ENCODE measurements at places on chromosomes 7 and 10.

DNA sequence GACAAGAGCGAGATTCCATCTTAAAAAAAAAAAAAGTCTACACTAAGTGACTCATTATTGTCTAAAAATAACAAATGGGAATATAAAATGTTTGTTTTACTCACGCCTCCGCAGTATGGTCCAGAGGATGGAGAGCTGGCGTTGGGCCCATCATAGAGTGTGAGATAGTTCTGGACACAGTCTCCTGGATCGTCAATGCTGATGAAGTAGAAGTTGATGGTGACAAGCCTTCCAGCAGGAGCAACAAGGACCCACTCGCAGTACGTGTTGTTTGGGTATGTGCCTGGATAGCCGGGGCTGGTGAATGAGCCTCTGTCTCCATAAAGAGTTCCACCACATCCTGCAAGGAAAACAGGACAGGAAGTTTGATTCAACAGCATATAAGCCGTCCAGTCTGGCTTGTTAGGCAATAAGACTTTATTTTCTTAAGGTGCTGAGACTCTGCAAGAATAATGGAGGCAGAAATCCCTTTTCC lies 11.5 kb upstream of the RSU1 start:
- peak; percentile 90 for DNase-seq

GRCh38 chr10:3825244-3825643 lies 40.2 kb upstream of the KLF6 start:
- peak; percentile 93 for DNase-seq

DNA sequence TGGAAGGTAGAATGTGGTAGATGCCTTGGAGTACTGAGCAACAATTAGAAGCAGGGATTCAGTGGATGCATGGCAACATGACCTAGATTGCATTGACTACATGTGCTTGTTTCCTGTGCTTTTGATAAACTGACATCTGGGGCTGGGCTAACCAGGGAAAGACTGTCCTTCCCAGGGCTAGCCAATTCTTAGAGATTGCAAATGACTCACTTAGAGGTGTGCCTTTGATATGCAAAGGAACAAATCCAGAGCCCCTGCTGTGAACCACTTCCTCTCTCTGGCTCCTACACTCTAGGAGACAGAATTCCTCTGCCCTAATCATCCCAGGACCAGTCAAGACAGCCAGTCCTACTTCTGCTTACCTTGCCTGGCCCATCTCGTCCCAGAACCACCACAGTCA lies 651.5 kb downstream of the LRMDA start:
- peak; percentile 47 for DNase-seq

- no peak for DNase-seq
Observed at GRCh38 chr10:103582331-103583123, 89.0 kb downstream of the NEURL1 start.
